HS-27A (cell line): ENCODE measurements at places on chromosomes 1 and 21.

DNA sequence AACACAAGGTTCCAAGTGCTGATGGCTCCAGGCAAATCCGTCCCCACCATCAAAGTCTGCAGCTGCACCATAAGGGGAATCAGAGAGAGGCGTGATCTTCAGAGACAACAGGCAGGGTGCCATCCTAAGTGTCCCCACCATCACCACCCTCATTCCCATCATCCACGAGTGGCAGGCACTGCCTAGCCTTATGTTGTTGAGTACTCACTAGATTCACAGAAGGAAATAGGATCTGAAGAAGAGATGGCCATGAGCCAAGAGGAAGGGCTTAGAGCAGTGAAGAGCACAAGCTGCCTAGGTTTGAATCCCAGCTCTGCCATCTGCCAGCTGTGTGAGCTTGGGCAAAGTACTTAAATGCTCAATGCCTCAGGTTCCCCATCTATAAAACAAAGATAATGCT, 207.3 kb upstream of the CSF3R start:
- DNase-seq, result no peak

- no peak for DNase-seq
Measured at GRCh38 chr1:7389201-7389905, 381.7 kb upstream of the VAMP3 start.

GRCh38 chr21:19123053-19123452, 719.5 kb upstream of the TMPRSS15 start:
- no peak for DNase-seq

DNA sequence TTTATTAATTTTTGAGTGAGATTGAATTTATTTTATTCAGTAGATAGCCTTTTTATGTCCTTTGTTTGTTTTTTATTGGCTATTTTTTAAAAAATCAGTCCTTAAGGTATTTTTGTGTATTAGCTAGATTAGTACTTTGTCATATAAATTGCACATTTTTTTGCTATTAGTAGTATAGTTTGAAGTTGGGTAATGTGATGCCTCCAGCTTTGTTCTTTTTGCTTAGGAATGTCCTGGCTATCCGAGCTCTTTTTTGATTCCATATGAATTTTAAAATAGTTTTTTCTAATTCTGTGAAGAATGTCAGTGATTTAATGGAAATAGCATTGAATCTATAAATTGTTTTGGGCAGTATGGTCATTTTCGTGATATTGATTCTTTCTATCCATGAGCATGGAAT, 80.4 kb downstream of the MAN1A2 start:
- no peak for DNase-seq

DNA sequence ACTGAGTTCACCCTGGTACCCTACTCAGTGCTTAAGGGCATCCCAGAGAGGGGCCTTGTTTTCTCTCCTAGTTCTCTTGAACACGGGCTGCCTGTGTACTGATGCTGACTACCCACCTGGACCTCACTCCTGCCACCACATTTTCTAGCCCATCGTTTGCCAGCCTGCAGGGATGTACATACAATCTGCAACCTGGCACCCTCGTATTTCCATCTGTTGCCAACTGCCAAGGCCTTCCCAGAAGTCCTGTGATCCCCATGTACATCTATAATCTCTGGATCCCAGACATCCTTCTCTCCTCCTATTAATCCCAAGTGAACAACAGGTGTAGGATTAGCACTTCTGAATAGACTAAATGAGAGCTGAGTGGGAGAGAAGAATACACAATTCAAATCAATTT, 212.0 kb downstream of the SLC45A1 start:
- DNase-seq, result no peak

DNA sequence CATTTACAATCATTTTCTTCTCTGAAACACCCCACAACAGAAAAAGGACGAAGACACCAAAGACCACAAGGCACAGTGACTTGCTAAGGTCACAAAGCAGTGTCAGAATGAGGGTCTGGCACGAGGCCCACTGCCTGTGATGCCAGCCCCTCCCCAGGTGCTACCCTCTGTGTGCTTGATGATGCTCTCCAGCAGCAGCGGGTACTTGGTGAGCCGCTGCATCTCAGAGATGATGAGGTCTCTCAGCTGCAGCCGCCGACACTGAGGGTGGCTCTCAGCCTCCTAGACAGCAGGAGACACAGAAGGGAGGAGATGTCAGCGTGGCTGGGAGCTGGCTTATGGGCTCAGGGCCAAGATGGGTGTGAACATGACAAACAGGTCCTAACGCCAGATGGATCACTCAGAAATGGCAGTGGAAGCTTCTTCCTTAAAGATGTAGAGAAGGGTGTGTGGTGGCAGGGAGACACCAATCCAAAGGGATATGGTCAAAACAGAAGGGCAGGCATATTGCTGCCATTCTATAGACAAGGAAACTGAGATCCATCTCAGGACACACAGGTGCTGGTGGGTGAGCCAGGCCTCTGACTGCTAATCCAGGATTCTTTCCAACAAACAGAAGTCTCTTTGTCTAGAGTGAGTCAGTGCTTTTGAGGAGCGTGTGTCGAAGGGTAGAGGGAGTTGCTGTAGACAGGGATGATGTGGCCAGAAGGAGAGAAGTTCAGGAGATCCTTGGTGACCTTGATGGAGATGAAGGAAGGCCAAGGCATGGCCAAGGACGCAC, 25.6 kb downstream of the LRRC71 start:
- no peak for DNase-seq

- peak; percentile 30 for DNase-seq
Measured at GRCh38 chr1:234893725-234894630, 234.7 kb downstream of the TOMM20 start.

DNA sequence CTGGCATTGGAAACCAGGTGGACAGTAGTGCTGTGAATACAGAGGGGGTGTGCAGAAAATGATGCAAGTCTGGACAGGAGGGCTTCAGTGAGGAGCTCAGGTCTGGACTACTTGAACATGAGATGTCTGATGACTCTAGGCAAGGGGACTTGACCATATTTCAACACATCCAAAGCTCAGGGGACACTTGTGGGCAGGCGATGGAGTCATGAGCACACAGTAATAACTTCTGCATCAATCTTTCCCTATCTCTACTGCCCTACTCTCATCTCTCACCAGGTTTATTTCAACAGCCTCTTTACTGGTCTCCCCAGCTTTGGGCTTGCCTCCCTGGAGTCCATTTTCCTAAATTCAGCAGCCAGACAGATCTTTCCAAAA, 21.9 kb downstream of the FMO2 start:
- DNase-seq, result no peak

GRCh38 chr1:155037043-155037442, 3.4 kb downstream of the DCST1 start:
- no peak for DNase-seq

GRCh38 chr1:59199719-59200376, 97.0 kb upstream of the FGGY start:
- no peak for DNase-seq

GRCh38 chr1:229819091-229819490, 193.0 kb downstream of the URB2 start:
- no peak for DNase-seq

- no peak for DNase-seq
Measured at GRCh38 chr1:201090541-201090940, 21.7 kb downstream of the CACNA1S start.

GRCh38 chr1:5519366-5520135, 472.7 kb downstream of the NPHP4 start:
- no peak for DNase-seq

DNA sequence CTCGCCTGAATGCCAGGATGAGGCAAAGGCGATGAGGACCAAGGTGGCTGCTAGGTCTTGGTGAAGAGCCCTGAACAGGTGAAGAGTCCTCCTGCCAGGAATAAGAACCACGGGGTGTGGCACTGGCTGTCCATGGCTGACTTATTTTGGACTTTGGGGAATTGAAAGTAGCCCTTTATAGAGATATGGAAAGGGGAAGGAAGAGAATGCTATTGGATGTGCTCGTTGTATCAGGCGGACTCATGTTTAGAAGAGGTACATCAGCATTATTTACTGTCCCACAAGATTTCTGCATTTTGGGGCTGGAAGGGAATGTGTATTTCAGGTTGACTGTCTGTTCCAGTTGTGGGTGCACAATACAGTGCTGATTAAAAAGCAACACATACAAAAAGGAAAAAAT, 465.8 kb downstream of the DSCAM start:
- DNase-seq, result no peak

DNA sequence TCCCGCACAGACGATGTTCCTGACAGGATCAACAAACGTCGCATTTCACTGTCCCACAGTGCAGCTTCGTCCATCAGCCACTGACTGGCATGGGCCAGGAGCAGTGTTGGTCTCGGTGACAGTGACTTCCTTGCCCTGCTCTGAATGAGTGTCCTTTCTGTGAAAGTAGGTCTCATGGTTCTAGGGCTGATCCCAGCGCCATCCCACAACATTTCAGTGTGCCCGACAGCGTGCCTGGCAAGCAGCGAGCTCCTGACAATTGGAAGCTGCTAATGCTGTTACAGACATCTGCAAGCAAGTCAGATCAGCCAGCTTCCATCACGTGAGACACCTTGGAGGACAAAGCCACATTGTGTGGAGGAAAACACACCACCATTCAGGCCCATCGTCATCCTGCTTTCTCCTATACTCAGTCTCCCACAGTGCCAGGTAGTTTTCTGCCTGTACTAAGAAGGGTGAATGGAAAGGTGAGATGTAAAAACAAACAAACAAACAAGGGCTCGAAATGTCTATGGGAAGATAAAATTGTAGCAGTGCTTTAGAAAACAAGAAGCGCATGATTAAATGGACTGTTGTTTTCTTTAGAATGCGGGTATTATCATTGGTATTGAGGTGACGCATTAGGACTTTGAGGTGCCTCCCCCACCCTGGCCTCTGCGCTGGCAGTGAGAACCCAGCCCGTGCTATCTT, 21.9 kb downstream of the ERRFI1 start:
- DNase-seq, result no peak

DNA sequence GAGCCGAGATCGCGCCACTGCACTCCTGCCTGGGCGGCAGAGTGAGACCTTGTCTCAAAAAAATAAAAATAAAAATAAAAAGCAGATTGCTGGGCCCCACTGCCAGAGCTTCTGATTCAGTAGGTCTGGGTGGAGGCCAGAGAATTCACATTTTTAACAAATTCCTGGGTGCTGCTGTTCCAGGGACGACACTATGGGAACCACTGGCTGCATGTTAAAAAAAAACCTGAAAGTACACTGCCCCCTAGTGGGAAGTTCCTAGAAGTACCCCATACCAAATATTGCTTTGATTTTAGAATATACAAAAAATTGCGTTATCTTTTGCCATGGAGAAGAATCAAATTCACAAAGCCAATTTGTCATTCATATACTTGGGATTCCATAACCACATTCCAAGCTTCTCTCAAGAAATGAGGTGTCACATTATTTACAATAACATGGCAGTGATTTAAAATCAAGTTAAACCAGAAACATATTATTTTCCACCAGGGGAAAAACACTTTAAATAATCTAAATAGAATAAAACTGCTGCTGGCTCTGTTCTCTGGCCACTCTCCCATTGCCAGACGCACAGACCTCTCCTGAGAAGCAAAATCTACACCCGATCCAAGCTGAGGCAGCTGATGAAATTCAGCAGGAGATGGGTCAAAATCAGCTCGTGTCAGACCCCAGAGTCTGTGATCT, 27.4 kb downstream of the SYF2 start:
- peak; percentile 7 for DNase-seq

DNA sequence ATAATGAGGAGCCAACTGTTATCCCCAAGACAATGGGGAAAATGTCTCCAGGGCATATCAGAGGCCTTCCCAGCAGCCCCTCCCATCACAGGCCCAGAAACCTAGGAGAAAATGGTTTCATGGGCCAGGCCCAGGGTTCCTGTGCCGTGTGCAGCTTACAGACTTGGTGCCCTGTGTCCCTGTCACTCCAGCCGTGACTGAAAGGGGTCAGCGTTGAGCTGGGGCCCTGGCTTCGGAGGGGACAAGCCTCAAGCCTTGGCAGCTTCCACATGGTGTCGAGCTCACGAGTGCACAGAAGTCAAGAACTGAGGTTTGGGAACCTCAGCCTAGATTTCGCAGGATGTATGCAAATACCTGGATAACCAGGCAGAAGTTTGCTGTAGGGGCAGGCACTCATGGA, 18.1 kb downstream of the SIPA1L2 start:
- DNase-seq, result no peak

GRCh38 chr1:201112173-201112731, at the start of gene CACNA1S:
Gene CACNA1S, minus strand, starts transcription at chr1:201112426. Its CDS starts 87 bp downstream, at chr1:201112339.
- DNase-seq, result no peak
